ENCODE measurements at places on chromosomes 2 and 18.

DNA sequence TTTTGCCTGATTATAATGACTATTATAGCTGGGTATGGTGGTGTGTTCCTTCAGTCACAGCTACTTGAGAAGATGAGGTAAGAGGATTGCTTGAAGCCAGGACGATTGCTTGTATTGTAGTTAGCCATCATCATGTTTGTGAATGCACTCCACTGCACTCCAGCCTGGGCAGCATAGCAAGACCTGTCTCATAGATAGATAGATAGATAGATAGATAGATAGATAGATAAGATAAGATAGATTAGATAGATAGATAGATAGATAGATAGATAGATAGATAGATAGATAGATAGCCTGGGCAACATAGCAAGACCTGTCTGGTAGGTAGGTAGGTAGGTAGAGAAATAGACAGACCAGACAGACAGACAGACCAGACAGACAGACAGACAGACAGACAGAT, 127.3 kb downstream of the MGAT5 start:
- no peak for DNase-seq

DNA sequence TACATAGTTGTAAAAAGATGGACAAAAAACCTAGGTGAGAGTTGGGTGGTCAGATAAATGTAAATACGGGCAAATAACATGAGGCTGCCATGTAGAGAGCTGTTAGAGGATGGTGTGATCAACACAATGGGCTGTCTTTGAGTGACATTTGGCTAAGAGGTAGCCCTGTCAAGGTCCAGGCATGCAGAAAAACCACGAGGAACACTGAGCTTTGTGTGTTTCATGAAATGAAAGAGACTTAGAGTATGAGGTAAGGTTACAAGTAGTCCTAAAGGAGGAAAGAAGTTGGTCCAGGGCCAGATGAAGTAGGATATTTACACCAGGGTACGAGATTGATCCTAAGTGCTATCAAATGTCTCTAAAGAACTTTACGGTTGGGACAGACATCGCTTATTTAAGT, 160.9 kb downstream of the RDH14 start:
- DNase-seq = no peak

GRCh38 chr2:84251651-84252302, 207.3 kb downstream of the SUCLG1 start:
- DNase-seq = no peak

GRCh38 chr2:18117592-18117991, 239.1 kb downstream of the KCNS3 start:
- no peak for DNase-seq

DNA sequence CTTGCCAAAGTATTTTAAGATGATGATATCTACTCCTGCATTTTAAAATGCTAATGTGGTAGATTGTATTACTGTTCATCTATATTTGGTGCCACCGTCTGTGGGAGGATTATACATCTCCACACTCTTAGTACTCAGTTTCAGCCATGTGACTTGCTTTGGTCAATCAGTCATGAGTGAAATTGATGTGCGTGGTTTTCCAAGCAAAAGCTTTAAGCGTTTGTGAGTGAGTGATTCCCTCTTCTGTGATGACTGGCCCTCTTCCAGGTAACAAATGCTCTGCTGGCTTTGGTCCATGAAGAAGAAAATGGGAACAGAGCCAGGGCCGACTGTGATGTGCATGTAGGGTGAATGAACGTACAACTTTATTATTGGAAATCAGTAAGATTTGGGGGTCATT, 330.4 kb downstream of the LPIN1 start:
- no peak for DNase-seq

DNA sequence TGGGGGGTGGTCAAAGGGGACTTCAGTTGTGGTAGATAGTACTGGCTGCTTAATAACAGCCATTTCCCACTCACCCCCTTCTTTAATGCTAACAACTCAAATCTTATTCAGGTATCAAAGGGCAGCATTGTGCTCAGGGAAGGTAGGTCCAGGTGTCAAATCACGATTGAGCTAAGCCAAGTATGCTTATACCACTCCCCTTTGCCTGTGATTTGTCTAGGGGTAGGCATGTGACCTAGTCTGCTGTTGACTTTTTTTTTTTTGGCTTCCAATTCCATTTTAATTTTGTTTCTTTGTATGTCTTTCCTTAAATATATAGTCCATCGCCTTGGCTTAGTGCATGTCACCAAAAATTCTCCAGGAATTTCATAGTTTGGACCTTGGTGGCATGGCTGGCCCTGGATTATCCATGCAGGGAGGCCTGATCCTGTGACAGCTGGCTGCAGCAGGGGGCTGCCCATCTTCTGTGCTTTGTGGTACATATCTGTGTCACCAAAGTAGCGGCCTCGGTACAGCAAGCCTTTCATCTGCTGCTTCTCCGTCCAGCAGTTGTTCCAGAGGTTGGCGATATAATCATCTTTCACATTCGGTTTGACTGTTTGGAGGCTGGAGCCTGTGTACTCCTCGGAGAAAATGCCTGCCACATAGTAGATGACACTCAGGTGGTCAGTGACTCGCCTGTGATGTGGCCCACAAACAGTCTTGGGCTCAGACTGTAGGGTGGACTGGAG, 68.1 kb upstream of the SPRED2 start:
- no peak for DNase-seq

GRCh38 chr2:23327887-23328286, 57.1 kb upstream of the KLHL29 start:
- DNase-seq = no peak

GRCh38 chr2:29011418-29012060, 30.4 kb downstream of the TOGARAM2 start:
- no peak for DNase-seq

- DNase-seq = no peak
Measured at GRCh38 chr2:41910126-41910525, 137.7 kb upstream of the PKDCC start.

DNA sequence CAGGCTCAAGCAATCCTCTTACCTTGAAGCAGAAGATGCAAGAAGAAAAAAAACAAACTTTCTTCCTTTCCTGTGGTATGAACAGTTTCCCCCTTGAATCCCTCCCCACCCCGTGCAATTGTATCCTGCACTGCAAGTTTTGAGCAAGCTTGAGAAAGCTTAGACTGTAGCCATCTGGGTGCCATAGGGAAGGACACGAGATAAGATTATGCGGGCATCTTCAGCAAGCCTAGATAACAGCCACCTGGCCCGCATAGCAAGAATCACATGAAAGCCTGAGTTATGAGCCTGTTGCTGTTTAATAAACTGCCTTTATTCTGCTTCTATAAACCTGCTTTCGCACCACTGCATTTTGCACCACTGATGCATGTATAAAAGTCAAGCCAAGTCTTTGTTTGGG, 27.3 kb upstream of the CDCA7 start:
- DNase-seq = no peak

GRCh38 chr2:83705146-83705545, 753.9 kb downstream of the SUCLG1 start:
- DNase-seq = no peak

- no peak for DNase-seq
Measured at GRCh38 chr18:30175621-30176225, 866.8 kb downstream of the DSC3 start.

GRCh38 chr2:66305718-66306117, 129.2 kb upstream of the MEIS1 start:
- no peak for DNase-seq
